Upper lobe of right lung (tissue), 1 donor: ENCODE measurements at places on chromosomes 4 and X. TPM values are rescaled to one million over a fixed set of nuclear protein-coding genes. Genes with fewer than 3 reads are reported as not detected.

RAB41 gene
- total RNA-seq: not detected

IDUA gene
- 49.2 TPM for total RNA-seq

SMR3B gene
- total RNA-seq: not detected

- H3K4me1 ChIP-seq: no peaks in the 10 kb centered on the region
- H3K27me3 ChIP-seq: no peaks in the 10 kb centered on the region
- no peak overlapping the region for H3K4me3 ChIP-seq
- DNase-seq: no peak
Measured at GRCh38 chrX:100076031-100076430, 334.0 kb downstream of the PCDH19 start.

GRCh38 chrX:77434962-77435361 lies 12.2 kb upstream of the FGF16 start:
- no peak overlapping the region for H3K4me3 ChIP-seq
- no peak overlapping the region for H3K27ac ChIP-seq
- no peaks in the 10 kb centered on the region for H3K27me3 ChIP-seq
- no peaks in the 10 kb centered on the region for H3K36me3 ChIP-seq
- H3K4me1 ChIP-seq: no peaks in the 10 kb centered on the region

GRCh38 chr4:60327651-60328050 lies 872.5 kb upstream of the ADGRL3 start:
- H3K4me1 ChIP-seq: no peaks in the 10 kb centered on the region
- H3K36me3 ChIP-seq: no peaks in the 10 kb centered on the region
- no peak overlapping the region for H3K27ac ChIP-seq
- H3K4me3 ChIP-seq: no peak overlapping the region
- DNase-seq: no peak
- no peaks in the 10 kb centered on the region for H3K27me3 ChIP-seq

GRCh38 chrX:72126048-72126415 lies 5.7 kb downstream of the RTL5 start:
- no peak overlapping the region for H3K27ac ChIP-seq
- no peak for DNase-seq
- H3K36me3 ChIP-seq: no peaks in the 10 kb centered on the region
- H3K4me1 ChIP-seq: peaks cover 36% of the 10 kb centered on the region
- no peak overlapping the region for H3K4me3 ChIP-seq

ATP1B4 gene
- total RNA-seq: not detected

GRCh38 chr4:29805245-29805644 lies 914.9 kb upstream of the PCDH7 start:
- H3K36me3 ChIP-seq: no peaks in the 10 kb centered on the region
- DNase-seq: no peak
- no peak overlapping the region for H3K4me3 ChIP-seq
- no peaks in the 10 kb centered on the region for H3K4me1 ChIP-seq
- no peaks in the 10 kb centered on the region for H3K27me3 ChIP-seq

- peaks cover 28% of the 10 kb centered on the region for H3K4me1 ChIP-seq
- H3K27me3 ChIP-seq: no peaks in the 10 kb centered on the region
- DNase-seq: no peak
- no peak overlapping the region for H3K4me3 ChIP-seq
- no peak overlapping the region for H3K27ac ChIP-seq
- peaks cover 77% of the 10 kb centered on the region for H3K36me3 ChIP-seq
Measured at GRCh38 chr4:38691251-38692008, 27.4 kb downstream of the KLF3 start.

DNA sequence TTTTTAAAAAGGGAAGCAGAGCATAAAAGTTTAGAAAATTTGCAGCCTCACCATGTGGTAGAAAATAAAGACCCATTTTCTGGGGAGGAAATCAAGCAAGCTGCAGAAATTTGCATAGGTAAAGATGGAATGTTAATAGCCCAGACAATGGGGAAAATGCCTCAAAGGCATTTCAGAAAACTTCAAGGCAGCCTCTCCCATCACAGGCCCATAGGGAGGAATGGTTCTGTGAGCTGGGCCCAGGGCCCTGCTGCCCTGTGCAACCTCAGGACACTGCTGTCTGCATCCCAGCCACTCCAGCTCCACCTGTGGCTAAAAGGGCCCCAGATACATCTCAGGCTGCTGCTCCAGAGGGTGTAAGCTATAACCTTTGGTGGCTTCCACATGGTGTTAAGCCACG lies 137.9 kb downstream of the INPP4B start:
- no peaks in the 10 kb centered on the region for H3K4me1 ChIP-seq
- no peak overlapping the region for H3K4me3 ChIP-seq
- no peaks in the 10 kb centered on the region for H3K36me3 ChIP-seq
- no peaks in the 10 kb centered on the region for H3K27me3 ChIP-seq
- H3K27ac ChIP-seq: no peak overlapping the region
- DNase-seq: no peak

GRCh38 chr4:94926936-94927335 lies 169.2 kb downstream of the BMPR1B start:
- H3K4me1 ChIP-seq: no peaks in the 10 kb centered on the region
- H3K4me3 ChIP-seq: no peak overlapping the region
- H3K27ac ChIP-seq: no peak overlapping the region
- H3K36me3 ChIP-seq: no peaks in the 10 kb centered on the region

FGFBP2 gene
- 5.6 TPM for total RNA-seq

DNA sequence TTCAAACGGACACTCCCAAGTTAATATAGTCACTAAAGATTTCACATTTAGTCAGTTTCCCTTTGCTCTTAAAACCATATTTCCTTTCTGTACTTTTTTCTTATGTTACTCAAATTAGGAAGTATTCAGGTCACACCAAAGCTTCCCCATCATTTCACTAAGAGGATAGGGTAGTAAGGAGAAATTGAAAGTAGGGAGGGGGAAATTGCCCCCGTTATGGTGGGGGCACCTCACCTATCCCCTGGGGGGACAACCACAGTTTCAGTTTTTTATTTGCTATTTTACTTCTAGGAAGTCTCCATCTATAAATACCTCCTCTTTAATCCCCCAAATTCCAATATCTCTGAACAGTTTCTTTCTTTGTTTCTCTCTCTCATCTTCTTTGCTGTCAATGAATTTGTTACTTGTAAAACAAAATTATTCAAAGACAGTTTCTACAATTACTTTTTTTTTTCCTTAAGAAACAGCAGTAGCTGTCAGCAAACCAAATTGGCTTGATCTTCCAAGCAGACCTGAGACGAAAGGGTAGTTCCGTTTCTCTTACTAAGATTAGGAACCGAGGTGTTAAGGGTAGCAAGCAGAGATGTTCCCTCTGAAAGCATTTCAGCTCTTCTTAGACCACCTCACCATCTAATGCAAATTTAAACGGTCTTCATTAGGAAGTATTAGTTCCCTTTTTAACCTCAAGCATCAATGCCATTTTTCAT lies 160.2 kb upstream of the KLF3 start:
- H3K4me1 ChIP-seq: no peaks in the 10 kb centered on the region
- no peak overlapping the region for H3K4me3 ChIP-seq
- no peak for DNase-seq
- no peak overlapping the region for H3K27ac ChIP-seq

GRCh38 chrX:20437683-20438082 lies 171.0 kb upstream of the RPS6KA3 start:
- no peaks in the 10 kb centered on the region for H3K36me3 ChIP-seq
- no peaks in the 10 kb centered on the region for H3K27me3 ChIP-seq
- no peaks in the 10 kb centered on the region for H3K4me1 ChIP-seq
- H3K27ac ChIP-seq: no peak overlapping the region

GRCh38 chr4:163395758-163396157 lies 52.1 kb downstream of the NPY5R start:
- no peaks in the 10 kb centered on the region for H3K27me3 ChIP-seq
- H3K27ac ChIP-seq: no peak overlapping the region
- H3K4me1 ChIP-seq: no peaks in the 10 kb centered on the region
- no peak overlapping the region for H3K4me3 ChIP-seq

RBMXL3 gene
- not detected for total RNA-seq

DNA sequence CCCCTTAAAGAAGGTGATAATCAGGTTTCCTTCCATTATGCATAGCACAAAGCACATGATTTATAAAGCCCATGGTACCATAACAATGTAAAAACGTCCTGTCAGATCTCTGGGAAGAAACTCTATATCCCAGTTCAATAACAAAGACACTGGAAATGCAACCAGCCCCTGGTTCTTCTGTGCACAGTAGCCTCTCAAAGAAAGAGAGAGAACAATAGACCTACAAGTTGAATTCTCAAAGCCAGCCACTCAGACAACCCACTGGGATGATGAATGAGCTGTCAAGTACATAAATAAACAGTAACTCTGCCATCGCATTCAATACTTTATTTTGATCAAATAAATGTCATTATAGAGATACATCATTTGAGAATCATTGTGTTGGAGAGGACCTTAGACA lies 400.1 kb upstream of the CPEB2 start:
- no peak overlapping the region for H3K4me3 ChIP-seq
- no peaks in the 10 kb centered on the region for H3K27me3 ChIP-seq
- no peak overlapping the region for H3K27ac ChIP-seq

GRCh38 chr4:57083090-57083489 lies 27.1 kb downstream of the IGFBP7 start:
- no peak overlapping the region for H3K4me3 ChIP-seq
- no peak for DNase-seq
- H3K27ac ChIP-seq: no peak overlapping the region
- peaks cover 41% of the 10 kb centered on the region for H3K4me1 ChIP-seq
- no peaks in the 10 kb centered on the region for H3K27me3 ChIP-seq

DNA sequence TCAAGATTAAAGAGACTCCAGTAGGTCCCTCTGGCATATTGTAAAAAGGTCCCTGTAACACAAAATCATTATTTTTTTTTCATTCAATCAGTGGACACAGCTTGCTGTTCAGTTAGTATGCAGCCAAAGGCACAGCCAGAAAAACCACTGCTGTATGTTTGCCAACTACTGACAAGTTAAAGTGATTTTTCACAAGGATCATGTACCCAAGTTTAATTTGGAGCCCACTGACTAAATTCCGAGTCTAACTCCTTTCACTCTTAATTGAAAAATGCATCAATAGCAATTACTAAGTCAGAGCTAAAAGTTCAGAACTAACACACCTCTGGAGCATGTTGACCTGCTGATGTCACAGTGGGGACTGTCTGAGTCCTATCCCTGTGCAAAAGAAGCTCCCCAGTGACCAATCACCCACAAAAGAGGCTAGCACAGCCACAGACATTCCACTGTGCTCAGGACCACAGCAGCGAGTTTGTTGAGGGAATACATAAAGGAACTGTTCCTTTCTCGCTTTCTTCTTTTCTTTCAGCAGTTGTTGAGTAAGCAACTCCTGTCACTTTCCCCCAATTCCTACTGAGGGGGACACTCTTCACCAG lies 60.4 kb downstream of the STX18 start:
- no peaks in the 10 kb centered on the region for H3K27me3 ChIP-seq
- H3K4me3 ChIP-seq: no peak overlapping the region
- H3K27ac ChIP-seq: no peak overlapping the region
- DNase-seq: no peak
- no peaks in the 10 kb centered on the region for H3K36me3 ChIP-seq

DNA sequence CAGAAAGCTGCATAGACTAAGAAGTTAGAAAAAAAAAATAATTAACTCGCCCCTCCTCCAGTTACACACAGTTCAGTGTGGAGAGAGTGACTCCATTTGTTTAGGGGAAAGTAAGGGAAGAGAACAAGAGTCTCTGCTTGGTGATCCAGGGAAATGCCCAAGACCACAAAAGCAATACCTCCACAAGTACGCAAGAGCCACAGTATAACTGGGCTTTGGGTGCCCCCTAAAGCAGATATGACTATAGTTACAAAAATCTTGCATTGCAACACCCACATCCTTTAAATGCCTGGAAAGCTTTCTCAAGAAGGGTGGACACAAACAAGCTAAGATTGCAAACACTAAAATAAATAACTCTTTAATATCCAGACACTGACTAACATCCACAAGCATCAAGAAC lies 164.2 kb upstream of the NRK start:
- no peak overlapping the region for H3K27ac ChIP-seq
- H3K4me1 ChIP-seq: no peaks in the 10 kb centered on the region
- DNase-seq: no peak
- H3K4me3 ChIP-seq: no peak overlapping the region
- H3K36me3 ChIP-seq: no peaks in the 10 kb centered on the region

- H3K4me1 ChIP-seq: no peaks in the 10 kb centered on the region
- H3K27ac ChIP-seq: no peak overlapping the region
- no peak for DNase-seq
Measured at GRCh38 chrX:7987160-7988012, 60.2 kb upstream of the PNPLA4 start.

FAM149A gene
- 16.4 TPM for total RNA-seq

DNA sequence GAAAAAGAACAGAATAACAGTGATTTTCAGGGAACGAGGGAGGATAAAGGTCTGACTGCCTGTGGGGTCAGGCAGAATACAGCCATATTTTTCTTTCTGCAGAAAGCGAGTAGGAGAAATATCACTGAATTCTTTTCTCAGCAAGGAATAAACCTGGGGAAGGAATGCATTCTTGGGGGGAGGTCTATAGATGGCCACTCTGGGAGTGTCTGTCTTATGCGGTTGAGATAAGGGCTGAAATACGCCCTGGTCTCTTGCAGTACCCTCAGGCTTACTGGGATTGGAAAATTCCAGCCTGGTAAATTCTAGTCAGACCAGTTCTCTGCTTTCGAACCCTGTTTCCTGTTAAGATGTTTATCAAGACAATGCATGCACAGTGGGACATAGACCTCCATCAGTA lies 26.3 kb downstream of the CNGA1 start:
- H3K27ac ChIP-seq: no peak overlapping the region
- H3K4me3 ChIP-seq: no peak overlapping the region
- no peaks in the 10 kb centered on the region for H3K4me1 ChIP-seq
- DNase-seq: no peak
- no peaks in the 10 kb centered on the region for H3K36me3 ChIP-seq

TMPRSS11F gene
- total RNA-seq: not detected

GRCh38 chrX:12741416-12741815 lies 49.8 kb upstream of the PRPS2 start:
- DNase-seq: no peak
- H3K4me1 ChIP-seq: no peaks in the 10 kb centered on the region
- H3K27me3 ChIP-seq: no peaks in the 10 kb centered on the region
- no peak overlapping the region for H3K27ac ChIP-seq

DNA sequence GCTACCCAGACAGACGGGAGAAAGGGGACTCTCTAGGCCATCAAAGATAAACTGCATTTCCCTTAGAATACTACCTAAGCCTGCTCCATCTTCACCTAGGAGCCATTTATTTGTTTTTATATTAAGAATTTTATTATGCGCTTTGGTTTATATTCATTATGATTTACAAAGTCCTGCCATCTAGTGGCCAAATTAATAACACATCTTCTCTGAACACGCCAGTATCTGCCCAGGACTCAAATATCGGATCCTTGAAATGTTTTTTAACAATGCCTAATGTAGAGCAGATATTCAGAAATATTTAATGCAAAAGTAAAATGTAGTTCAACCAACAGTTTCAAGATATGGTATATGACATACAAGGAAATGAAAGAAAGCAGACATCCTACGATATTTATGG lies 20.8 kb upstream of the PRPS2 start:
- H3K27me3 ChIP-seq: no peaks in the 10 kb centered on the region
- no peak overlapping the region for H3K4me3 ChIP-seq
- no peaks in the 10 kb centered on the region for H3K36me3 ChIP-seq
- no peak overlapping the region for H3K27ac ChIP-seq
- H3K4me1 ChIP-seq: no peaks in the 10 kb centered on the region

UGDH gene
- 55.2 TPM for total RNA-seq

DNA sequence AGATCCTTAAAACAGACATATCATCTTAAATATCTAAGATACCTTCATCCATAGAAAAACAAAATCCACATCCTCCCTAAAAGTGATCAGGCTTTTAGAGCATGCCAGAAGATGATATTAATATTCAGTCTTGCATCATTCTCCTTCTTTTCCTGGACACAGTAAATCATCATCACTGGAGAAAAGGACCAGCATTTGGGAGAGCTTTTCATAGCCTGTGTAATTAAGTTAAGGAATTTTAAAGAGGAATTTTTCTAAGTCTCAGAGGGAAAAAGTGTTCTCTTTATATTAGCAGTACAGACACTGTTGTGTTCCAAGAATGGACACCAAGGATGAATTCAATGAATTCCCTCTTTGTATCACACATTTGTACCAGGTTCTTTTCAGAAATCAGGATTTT lies 696 bp downstream of the SCRG1 start:
- no peak for DNase-seq
- H3K4me3 ChIP-seq: no peak overlapping the region
- H3K4me1 ChIP-seq: no peaks in the 10 kb centered on the region
